ENCODE measurements at places on chromosomes 2 and 18. TPM values are rescaled to one million over a fixed set of nuclear protein-coding genes. Genes with fewer than 3 reads are reported as not detected.

DNA sequence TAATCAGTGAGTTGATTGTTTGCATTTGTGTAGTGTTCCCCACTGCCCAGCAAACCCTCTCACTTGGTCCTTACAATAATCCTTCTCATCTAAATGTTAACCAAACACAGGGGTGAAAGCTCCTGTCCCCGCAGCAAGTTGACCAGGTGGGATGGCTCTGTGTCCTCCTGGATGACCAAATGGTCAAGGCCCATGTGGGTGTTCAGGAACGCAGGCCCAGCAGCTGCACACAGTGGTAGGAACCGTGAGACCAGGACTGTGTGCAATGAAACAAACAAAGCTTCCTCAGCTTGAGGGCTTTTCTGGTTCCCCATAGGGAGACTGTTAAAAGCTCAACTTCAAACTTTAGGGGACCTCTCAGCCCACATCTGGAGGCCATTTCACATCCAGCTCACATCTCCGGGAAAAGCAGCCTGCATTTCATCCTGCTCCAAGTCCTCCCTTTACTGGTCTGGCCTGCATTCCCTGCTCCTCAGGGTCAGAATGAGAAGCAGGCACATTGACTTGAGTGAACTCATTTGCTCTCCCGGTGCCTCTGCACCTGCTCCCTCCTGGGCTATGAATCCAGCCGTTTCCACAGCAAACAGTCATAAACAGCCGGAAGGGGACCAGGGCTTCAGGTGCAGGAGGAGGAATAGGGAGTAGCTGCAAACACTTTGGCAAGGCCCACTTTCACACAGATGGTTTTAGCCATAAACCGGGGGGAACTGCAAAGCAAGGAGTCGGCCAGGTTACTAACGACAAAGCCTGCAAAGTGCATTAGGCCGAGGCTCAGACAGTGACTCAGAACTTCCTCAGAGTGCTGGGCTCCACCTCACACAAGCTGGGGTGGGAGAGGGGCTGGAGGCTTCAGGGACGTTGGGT is 144.7 kb downstream of the CAPN13 start:
- DNase-seq: no peak

DNA sequence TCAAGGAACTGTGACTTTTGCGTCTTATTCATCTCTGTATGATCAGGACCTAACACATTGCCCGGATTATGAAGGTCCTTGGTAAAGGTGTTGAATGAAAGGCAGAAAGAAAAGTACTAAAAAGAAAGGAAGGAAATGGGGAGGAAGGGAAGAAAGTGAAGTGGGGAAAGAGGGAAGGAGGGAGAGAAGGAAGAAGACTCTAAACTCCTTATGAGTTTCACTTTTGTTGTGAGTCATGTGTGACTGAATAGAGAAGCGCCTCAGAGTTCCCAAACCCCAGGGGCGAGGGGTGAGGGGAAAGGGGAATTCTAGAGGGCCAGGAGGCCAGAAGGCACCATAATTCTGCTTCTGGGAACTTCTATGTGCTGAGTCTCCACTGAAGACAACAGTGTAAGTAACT is 30.9 kb upstream of the OSBPL6 start:
- no peak for DNase-seq

- DNase-seq: no peak
These were observed 75.2 kb upstream of the CTDP1 start for GRCh38 chr18:79604205-79604912.

Gene SDC1
- 0.25 TPM for total RNA-seq
